Activated naive CD8-positive, alpha-beta T cell treated with anti-CD3 and anti-CD28 coated beads, Interleukin-2, amount 50 U/mL, for 16 hours (primary cell): ENCODE measurements at places on chromosomes 3 and 15.

DNA sequence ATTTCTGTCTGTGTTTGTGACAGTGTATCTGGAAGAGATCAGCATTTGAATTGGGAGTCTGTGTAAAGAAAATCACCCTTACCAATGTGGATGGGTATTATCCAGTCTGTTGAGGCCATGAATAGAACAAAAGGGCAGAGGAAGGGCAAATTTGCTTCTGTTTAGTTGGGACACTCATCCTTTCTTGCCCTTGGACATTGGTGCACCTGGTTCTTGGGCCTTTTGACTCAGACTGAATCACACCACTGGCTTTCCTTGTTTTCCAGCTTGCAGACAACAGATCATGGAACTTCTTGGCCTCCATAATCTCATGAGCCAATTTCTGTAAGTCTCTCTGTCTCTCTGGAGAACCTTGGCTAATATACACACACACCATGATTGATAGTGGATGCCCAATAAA lies 164.4 kb upstream of the SGO1 start:
- DNase-seq = no peak

DNA sequence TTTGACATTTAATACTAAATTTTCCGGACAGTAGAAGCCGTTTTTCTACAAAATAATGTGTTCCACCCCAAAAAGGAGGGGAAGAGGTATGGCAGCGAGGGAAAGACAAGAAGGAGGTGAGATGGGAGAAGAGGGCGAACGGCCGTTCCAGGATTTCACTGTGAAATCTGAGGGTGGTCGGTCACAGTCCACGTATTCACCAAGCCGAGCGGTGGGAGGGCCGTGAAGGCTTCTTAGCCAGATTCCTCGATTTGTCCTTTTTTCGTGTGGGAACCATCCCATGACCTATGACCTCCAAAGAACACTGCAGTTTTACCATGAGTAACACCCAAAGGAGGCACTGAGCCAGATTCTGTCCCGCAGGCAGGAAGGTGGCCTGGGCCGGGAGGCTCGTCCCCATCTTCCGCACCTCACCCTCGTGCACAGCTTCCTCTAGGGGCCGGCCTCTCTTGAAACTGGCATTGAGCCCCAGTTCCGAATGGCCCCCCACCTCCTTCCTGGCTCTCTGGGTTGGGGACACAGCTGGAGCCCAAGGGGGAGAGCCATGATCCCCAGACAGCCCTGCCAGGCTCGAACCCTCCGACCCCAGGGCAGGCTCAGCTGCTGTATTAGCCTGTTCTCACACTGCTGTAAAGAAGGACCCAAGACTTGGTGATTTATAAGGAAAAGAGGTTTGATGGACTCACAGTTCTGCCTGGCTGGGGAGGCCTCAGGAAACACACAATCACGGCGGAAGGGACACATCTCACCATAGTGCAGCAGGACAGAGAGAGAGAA lies 23.7 kb downstream of the XXYLT1 start:
- DNase-seq = no peak

- DNase-seq = no peak
Measured at GRCh38 chr3:124496061-124496460, 234.2 kb upstream of the UMPS start.

DNA sequence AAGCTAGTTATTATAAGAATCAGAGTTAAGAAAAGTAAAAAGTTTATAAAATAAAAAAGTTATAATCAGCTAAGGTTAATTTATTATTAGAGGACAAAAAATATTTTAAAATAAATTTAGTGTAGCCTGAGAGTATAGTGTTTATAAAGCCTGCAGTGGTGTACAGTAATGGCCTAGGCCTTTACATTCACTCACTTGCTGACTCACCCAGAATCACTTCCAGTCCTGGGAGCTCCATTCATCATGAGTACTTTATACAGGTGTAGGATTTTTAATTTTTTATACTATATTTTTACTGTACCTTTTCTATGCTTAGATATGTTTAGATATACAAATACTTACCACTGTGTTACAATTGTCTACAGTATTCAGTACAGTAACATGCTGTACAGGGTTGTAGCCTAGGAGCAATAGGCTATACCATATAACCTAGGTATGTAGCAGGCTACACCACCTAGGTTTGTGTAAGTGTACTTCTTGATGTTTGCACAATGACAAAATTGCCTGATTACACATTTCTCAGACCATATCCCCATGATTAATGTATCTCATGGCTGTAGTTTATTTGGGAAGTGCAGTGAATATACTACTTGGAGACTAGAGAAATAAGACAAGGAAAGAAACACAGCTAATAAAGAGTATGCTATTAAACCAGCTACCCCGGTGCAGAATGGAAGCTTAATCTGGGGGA lies 101.9 kb upstream of the GALNT15 start:
- DNase-seq = no peak

- no peak for DNase-seq
Measured at GRCh38 chr15:67199881-67200763, 54.3 kb downstream of the AAGAB start.

DNA sequence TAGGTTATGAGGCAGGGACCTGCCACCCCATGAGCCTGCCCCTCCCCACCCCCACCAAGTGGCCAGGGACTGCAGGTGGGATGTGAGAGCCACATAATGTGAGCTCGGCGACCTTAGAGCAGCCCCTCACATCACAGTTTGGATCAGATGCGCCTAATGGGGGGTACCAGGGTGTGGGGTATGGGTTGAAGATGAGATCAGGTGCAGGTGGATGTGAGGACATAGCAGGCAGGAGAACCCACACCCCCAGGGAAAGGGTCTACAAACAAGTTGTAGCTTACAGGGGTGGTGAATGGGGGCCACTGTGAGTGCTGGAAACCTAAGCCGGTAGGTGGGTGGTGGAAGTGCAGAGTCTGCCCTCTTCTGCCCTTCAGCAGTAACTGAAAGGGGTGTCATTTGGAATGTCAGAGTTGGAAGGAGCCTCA lies 94.0 kb downstream of the CORO2B start:
- no peak for DNase-seq

- DNase-seq = no peak
Measured at GRCh38 chr3:26894443-26894842, 271.9 kb downstream of the LRRC3B start.

GRCh38 chr15:68124700-68125099 lies 70.6 kb downstream of the PIAS1 start:
- no peak for DNase-seq

DNA sequence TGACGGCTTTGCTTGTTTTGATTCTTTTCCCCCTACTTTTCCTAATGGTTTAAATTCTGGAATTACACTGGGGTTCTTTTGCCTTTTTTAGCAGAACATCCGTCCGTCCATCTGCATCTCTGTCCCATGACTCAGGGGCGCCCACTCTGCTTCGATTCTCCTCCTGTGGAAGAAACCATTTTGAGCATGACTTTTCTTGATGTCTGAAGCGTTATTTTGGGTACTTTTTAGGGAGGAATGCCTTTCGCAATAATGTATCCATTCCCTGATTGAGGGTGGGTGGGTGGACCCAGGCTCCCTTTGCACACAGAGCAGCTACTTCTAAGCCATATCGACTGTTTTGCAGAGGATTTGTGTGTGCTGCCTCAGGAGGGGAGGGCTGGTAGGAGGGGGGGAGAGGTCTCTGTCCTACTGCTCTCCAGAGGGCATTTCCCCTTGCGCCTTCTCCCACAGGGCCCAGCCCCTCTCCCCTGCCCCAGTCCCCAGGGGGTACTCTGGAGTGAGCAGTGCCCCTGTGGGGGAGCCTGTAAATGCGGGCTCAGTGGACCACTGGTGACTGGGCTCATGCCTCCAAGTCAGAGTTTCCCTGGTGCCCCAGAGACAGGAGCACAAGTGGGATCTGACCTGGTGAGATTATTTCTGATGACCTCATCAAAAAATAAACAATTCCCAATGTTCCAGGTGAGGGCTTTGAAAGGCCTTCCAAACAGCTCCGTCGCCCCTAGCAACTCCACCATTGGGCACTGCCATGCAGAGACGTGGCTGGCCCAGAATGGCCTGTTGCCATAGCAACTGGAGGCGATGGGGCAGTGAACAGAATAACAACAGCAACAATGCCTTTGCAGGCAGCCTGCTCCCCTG lies 19.5 kb upstream of the BSN start:
- DNase-seq = no peak

DNA sequence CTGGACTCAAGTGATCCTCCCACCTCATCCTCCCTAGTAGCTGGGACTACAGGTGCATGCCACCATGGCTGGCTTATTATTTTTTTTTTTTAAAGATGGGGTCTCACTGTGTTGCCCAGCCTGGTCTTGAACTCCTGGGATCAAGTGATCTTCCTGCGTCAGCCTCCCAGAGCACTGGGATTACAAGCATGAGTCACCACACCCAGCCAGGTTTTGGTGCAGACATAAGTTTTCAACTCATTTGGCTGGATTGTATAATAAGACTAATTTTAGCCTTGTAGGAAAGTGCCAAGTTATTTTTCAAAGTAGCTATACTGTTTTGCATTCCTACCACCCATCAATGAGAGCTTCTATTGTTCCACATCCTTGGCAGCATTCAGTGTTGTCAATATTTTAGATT lies 32.1 kb downstream of the BUB1B start:
- DNase-seq = no peak

- no peak for DNase-seq
Measured at GRCh38 chr3:71240034-71240433, 343.5 kb downstream of the FOXP1 start.

DNA sequence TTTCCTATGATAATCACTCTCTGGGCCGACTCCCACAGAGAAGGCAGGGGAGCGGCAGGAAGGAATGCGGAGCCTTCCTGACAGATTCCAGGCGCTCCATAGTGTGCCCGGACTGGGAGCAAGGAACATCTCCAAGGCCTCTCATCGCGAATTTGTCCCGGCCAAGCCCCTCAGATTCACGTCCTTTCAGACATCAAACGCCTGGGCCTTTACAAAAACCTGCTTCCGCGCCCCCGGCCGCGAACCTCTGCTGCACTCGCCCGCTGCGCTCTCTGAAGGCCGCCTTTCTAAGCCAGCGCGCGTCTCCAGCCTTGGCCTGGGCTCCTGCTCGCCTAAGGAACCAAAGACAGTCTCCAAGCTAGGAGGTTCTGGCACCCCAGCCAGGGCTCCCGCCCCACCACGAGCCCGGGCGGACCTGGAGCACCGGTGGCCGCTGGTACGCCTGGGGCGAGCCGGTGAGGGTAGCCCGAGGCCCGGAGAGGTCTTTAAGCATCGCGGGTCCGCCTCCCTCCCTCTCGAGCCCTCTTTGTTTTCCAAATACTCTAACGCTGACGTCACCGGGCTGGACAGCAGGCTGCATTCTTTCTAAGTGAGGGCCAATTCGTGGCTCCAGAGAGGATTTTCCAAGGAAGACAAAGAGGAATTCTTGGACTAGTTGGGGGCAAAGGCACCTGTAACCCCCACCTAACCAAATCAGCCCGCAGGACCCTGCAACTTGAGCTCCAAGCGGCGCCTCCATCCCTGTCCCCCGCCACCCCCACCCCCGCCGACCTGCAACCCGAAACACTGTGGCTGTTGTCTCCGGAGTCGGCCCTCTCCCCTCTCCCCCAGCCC lies 759 bp downstream of the AMOTL2 start:
- DNase-seq = no peak

DNA sequence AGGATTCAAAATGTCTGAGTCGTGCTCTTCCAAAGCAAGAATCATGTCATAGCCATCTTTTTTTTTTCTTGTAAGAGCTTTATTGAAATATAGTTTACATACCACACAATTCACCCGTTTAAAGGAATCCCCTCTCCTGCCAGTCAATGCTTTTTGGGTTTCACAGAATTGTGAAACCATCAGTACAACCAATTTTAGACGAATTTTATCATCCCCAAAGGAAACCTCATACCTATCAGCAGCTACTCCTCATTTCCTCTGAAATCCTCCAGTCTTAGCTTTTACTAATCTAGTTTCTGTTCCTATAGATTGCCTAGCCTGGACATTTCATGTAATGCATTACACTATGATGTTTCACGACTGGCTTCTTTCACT lies 39.6 kb downstream of the ADIPOQ start:
- no peak for DNase-seq

DNA sequence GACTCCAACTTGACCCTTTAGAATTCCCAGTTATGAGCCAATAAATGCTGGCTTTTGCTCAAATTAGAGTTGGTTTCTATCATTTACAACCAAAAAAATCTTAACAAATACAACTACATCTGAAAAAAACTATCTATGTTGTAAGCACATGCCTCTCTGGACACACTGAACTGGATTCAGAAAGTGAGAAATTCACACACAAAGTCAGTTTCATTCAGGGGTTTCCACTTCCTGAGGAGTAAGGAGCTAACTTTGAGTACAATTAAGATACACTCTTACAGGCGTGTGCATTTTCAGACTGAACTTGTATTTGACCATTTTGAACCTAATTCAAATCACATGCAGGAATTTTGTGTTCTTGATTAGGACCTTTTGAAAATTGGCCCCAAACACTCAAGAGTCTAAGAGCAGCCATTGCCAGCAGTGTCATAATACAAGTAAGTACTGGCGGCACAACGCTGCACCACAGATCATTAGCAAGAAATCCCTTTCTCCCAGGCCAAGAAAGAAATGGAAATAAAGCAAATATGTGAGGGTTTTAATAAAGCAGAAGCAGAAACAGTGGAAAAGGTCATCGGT lies 31.2 kb downstream of the LINS1 start:
- no peak for DNase-seq

- no peak for DNase-seq
Measured at GRCh38 chr3:48320996-48321395, 12.5 kb downstream of the SPINK8 start.

GRCh38 chr3:149020196-149020838 lies 29.0 kb downstream of the GYG1 start:
- no peak for DNase-seq

DNA sequence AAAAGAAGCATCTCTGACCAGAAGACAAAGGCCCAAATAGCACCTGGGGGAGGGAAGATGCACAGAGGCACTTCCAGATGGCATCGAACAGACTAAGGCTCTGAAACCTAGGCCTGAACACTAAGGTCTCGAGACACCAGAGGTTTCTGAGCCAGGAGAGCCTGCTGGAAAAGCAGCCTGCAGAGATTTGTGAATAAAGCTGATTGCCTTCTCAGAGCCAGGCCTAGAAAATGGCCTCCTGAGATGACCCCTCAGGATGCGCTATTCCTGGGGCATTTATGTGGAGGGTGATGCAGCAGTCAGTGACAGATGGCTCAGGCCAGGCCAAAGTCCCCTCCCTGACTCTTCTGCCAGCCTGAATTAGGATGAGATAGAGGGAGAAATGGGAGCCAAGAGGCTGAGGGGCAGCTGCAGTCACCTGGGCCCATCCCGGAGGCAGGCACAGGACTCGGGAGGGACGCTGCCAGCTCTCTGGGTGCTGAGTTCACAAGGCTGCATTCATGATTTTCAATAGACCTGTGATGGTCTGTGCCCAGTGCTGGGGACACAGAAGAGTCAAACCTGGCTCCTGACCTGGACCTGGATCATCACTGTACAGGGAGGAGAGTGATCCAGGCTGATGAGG lies 6.9 kb downstream of the PRSS50 start:
- no peak for DNase-seq

GRCh38 chr3:46976326-46977190 lies at the start of gene CCDC12:
TSS of gene CCDC12 (minus strand) at chr3:46976745. CDS start at chr3:46976732, 13 bp downstream.
- DNase-seq = peak; percentile 85

- no peak for DNase-seq
Measured at GRCh38 chr3:39287216-39288164, 7.7 kb upstream of the CX3CR1 start.
